ENCODE measurements at places on chromosomes 3 and 15. TPM values are rescaled to one million over a fixed set of nuclear protein-coding genes. Genes with fewer than 3 reads are reported as not detected.

DNA sequence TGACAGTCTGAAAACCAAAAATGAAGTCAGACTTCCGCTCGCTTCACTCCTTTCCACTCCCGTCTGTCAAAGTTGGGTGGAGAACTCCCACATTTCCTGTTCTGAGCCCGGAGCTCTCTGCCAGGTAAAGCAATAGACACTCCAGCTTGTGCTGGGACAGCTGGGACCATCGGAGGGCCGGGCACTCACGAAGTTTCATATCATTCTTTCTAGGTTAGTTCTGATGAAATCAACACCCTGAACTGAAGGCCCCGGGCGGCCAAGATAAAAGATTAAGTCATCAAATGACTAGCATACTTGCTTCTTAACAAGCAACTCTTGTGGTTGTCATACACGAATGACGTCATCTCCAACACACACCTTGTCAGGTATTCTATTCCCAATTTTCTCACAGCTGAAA is 42.1 kb downstream of the MAGI1 start:
- no peak for DNase-seq

GRCh38 chr15:29935296-29936004 is 113.2 kb upstream of the TJP1 start:
- DNase-seq: no peak

DNA sequence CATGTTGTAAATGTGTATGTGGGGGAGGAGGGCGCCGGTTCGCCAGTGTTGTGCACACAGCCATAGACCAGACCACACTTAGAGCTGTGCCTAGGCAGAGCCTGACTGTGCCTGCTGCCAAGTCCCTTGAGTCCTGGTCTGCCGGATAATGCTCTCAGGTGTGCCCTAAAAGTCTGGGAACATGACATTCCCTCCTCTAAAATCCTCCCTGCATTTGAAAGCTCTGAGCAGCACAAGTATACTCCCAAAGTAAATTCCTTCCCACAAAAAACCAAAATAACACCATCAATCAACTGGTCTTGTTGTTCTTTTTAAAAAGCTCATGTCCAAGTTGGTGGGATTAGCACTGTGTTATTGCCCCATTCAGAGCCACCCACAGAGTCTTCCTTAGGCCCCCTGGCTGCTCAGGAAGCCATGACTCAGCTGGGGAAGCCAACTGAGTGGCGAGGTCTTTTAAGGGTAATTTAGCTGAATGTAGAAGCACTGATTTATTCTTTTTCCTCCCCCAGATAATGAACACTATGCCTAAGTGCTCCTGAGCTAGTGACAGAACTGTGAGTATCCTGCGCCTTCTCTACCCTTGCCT is 147.8 kb upstream of the MCTP2 start:
- DNase-seq: no peak

DNA sequence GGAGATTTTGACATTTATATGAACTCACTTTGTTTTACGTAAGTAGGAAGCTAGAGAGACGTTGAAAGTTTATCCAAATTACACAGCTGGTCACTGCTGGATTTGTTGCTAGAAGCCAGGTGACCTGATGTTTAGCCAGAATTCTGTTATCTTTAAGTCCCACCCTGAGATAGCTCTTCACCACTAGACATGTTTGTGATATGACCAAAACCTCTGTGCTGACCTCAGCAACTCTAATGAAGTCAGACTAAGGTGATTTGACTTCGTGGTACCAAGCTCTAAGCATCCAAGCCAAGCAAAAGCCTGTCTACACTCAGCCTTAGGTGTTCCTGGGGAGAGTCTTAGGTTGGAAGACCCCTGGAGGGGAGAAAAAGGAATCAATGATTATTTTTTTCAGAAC is 102.4 kb downstream of the ARRDC4 start:
- DNase-seq: no peak

DNA sequence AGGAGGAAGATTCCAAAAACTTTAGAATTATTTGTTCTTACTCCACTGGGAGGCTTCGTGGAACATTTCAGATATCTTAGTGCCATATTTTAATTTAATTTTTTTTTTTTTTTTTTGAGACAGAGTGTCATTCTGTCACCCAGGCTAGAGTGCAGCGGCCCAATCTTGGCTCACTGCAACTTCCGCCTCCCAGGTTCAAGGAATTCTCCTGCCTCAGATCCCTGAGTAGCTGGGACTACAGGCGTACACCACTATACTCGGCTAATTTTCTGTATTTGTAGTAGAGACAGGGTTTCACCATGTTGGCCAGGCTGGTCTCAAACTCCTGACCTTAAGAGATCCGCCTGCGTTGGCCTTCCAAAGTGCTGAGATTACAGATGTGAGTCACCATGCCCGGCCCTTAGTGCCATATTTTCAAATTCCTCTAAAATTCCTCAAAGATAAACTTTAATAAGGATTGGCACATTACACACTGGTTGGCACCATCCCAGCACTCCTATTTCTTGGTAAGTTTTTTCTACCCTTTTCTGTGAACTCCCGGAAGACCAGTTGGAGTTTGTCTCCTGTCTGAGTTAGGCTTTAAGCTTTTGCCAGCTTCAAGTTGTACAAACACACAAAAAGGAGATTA is 693.7 kb downstream of the MCTP2 start:
- no peak for DNase-seq

DNA sequence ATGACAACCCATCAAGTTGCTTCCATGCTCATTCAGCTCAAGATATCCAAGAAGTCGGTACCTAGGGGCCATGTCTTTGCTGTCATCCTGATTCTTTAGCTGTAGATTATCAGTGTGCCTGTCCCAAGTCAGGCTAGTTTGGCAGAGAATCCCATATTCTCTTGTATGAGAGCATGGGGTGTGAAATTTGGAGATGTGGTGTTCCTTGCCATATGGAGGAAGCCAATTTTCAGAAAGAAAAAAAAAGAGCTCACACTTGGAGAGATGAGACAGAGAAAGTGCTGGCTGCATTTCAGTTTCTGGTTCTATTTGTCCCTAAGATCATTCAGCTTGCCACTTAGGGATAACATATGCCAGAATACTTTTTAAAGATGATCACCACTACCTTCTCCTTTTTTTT is 52.3 kb upstream of the SLC4A7 start:
- DNase-seq: no peak

The CMTM7 gene
- 18.4 TPM for polyA plus RNA-seq

DNA sequence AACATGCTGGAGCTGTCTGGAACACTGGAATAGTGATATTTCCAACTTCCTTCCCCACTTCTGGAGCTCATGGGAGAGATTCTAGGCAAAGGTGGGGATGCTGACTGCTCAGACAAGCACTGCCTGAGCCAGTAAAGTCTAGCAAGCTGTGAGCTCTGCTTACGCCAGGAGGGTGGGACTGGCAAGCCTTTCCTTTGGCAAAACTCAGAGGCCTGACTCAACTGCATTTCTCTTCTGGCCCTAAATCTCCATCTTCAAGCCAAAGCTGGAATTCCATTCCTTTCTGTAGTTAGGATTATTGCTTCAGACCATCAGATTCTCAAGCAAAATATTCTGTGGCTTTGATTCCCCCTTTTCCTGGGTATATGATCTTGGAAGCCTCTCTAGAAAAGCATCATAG is 20.3 kb upstream of the EPB42 start:
- DNase-seq: peak; percentile 89

The DPPA2 gene
- polyA plus RNA-seq: not detected

DNA sequence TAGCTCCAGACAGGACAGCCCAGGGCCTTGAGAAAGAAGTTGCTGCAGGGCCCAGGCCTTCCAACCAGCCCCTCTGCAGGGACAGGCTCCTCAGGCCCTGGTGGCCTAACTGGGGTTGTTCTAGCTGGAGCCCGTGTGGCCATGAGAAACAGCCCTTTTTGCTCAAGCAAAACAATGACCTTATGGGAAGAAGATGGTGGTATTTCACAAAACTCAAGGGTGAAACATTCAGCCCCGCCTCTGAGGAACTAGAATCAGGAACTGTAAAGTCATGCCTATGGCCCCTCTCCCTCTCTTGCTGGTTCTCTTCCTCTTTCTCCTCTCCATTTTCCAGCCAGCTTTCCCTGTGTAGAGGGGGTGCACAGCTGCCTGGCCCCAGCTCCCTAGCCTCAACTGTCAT is 273.3 kb downstream of the RPLP1 start:
- no peak for DNase-seq

- DNase-seq: no peak
These were observed 10.5 kb downstream of the SEMA4B start for GRCh38 chr15:90211440-90212143.

DNA sequence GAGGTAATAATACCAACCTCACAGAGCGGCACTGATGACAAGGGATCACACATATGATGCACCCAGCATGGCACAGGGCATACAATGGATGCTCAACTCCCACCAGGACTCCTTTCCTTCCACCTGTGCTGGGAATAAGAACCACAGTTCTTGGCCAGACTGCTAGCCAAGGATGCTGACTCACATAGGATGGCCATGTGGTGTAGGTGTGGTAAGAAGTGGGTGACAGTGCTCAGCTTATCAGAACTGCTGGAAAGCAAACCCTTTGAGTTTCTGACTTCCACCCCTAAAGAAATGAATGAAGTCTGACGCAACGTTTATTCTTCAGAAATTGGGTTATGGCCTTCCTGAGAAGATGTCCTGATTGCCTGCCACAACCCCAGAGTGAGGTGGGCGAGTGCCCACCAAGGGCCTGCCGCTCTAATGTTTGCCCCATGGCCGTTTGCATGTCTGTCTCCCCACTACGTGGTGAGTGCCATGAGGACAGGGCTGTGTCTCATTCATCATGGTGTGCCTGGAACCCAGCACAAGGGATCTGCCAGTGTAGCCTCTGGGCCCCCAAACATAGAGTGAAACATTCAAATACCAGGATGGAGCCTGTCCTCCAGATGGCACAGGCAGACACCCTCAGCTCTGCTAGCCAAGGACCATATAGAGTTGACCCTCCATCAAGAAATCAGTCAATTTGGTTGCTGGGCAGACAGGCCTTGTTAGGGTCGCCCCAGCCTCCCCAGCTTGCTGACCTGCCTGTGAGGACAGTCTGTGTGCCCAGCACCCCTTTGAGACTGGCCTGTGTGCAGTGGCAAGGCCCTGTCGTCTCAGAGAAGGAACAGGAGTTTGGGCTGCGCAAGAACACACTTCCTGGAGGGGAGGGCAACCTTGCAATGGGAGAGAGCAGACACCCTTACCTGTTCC is 57.6 kb upstream of the SLCO2A1 start:
- DNase-seq: no peak

The POPDC2 gene
- 23.8 TPM for polyA plus RNA-seq

DNA sequence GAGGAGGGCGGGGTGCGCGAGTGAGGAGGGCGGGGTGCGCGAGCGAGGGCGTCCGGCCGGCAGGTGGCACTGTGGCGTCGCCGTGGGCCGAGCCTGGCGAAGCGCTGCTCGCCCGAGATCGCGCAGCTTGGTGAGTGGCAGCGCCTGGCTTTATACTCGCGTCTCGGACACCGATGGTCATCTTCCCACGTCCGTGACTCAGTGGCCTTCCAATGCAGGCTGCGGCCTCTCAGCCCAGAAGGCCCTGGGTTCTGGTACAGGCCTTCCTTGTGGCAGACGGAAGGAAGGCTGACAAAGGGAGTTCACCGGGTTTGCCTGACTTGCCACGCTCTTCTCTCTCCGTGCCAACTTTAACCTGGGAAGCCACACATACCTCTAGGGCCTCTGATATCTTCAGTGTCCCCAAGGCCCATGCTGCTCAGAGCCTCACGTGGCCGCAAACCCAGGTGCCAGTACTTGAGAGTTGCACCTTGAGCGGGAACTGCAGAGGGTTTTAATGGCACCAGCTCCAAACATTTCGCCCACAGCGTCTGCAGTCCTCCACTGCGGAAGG is 195.3 kb upstream of the LYSMD4 start:
- DNase-seq: peak; percentile 89

GRCh38 chr15:51658664-51659063 is 22.6 kb upstream of the SCG3 start:
- no peak for DNase-seq

GRCh38 chr3:7760718-7761117 is 740.9 kb upstream of the LMCD1 start:
- no peak for DNase-seq

DNA sequence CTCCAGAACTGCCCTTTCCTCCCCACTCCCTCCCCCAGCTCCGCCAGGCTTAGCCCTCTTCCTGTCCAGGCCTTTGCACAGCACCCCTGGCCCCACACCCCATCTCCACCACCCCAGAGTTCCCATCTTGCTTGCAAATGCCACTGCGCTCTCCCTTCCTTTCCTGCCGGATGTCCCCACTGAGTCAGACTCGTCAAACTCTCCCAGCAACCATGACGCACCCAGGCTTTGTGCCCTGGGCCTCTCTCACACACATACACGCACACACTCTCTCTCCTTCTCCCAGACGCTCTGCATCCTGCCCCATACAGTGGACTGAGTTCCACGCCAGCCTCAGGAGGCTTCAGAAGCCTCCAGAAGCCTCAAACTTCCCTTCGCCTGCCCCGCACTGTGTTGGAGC is 2.8 kb upstream of the CCDC9B start:
- DNase-seq: no peak

The ISLR2 gene
- polyA plus RNA-seq: 4.2 TPM

The GASK1A gene
- 6.1 TPM for polyA plus RNA-seq

The ITGB5 gene
- polyA plus RNA-seq: 29.7 TPM

GRCh38 chr3:175895731-175896130 is 1036.6 kb downstream of the NAALADL2 start:
- no peak for DNase-seq

Data from hindlimb muscle (tissue), 1 donor.